Stimulated activated CD8-positive, alpha-beta memory T cell treated with anti-CD3 and anti-CD28 coated beads, Interleukin-4, amount 100 ng/mL, for 1 hour (primary cell): ENCODE measurements at places on chromosomes 6 and 20.

GRCh38 chr20:34301587-34302311, 1.4 kb downstream of the AHCY start:
- no peak for DNase-seq

DNA sequence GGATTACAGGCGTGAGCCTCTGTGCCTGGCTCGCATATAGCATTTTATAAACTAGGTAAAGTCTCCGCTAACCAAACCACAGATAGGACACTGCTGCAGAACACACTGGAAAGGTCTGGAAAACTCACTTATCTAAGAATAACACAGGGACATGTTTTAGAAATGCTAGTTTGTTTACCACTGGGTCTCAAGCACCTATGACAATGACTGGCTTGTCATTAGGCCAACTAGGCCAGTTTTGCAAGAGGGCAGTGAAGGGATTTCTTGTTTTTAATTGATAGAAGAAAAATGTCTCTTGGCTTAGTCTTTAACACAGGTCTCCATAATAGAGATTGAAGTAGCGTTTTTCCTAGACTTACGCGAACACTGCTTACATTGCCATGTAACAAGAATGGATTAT, 201.4 kb downstream of the TMEM242 start:
- no peak for DNase-seq

GRCh38 chr20:5567644-5568043, 182.6 kb upstream of the SHLD1 start:
- no peak for DNase-seq

- DNase-seq: no peak
These were observed 219.0 kb upstream of the PRND start for GRCh38 chr20:4502756-4503155.

GRCh38 chr6:34929241-34929978, 40.4 kb downstream of the ANKS1A start:
- DNase-seq: no peak

- no peak for DNase-seq
These were observed 11.4 kb downstream of the DDX27 start for GRCh38 chr20:49230561-49231133.

GRCh38 chr6:106772270-106773142, 143.1 kb downstream of the QRSL1 start:
- DNase-seq: no peak

DNA sequence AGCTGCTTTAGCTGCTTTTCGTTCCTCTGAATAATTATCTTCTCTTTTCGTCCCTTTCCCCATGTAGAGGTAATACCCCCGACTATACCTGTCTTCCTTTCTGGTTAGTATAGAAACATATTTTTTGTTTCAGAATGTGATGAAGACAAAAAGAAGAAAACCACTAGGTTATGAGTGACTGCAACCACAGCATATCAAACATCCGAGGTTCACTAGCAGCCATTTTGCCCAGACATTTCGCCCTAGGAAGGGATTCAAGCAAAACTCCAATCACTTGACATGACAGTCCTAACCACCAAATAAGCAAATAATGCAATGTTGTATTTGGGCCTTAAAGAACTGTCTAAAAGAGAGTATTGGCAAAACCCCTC, 9.4 kb downstream of the SNX5 start:
- DNase-seq: no peak
